Stimulated activated CD8-positive, alpha-beta memory T cell treated with anti-CD3 and anti-CD28 coated beads, Interleukin-2, amount 100 ng/mL, for 1 hour (primary cell): ENCODE measurements at places on chromosomes 7 and 10.

DNA sequence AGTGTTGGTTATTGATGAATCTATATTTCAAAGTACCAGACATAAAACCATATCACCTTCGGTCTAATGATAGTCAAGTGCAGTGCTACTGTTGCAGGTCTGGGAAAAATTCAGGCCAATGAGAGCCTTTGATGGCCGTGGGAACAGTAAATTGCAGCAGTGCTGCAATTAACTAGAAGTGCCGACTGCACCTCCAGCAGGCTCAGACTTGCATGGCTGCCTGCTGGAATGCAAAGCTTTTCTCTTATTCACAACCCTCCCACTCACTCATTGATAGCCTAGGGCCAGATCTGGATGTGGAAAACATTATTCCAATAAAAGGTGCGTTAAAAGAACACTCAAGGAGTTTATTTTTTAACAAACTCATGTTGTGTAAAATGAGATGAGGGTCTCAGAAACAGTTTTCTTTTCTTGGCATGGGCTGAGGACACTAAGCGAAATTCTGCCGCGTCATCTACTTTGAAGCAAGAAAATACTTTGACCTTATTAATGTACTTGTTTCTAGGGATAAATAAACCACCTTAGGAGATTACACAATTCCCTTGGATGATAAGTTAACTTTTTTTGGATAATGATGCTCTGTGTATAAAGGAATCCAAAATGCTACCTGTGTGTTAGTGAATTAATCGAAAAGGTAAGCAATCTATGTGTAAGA, 17.1 kb downstream of the PLXDC2 start:
- DNase-seq = no peak

- DNase-seq = no peak
Measured at GRCh38 chr10:9709849-9710248, 1307.8 kb upstream of the CELF2 start.

DNA sequence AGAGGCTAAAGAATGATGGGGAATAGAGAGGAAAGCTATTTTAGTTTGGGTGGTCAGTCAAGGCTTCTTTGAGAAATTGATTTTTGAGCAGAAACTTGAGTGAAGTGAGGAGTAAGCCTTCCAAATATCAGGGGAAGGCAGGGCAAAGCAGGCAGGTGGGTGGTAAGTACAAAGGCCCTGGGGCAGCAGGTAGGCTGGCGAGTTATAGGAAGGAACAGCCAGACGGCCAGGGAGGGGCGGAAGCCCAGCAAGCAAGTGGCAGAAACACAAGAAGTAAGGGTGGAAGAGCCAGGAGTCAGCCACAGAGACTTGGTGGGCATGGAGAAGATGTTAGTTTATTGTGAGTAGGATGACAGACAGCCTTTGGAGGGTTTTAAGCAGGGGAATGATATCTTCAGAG, 34.9 kb downstream of the VWA2 start:
- no peak for DNase-seq

- no peak for DNase-seq
Measured at GRCh38 chr7:85471740-85472139, 284.9 kb upstream of the SEMA3D start.

DNA sequence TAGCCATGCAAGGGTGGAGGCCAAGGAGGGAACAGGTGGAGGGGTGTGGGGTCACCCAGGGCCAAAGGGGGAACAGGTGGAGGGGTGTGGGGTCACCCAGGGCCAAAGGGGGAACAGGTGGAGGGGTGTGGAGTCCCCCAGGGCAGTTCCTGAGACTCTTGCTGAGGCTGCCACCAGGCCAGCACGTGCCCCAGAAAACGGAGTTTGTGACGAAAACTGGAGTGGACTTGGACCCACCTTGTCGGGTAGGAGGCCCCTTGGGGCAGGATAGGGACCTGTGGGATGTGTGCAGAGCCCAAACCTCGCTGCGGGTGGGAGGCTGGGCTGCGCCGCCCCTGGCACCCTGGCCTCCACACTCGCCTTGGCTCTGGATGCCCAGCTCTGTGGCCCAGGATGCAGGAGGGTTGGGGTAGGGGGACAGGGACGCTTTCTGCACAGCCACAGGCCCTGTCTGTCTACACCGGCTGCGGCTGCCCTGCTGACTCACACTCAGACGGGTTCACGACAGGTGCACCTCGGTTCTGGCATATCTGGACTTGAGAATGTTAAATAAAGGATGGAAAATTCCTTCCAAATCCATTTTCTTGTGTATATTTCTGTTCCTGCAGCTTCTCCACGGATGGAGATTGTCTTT, 562 bp upstream of the ADGRA1 start:
- no peak for DNase-seq

- DNase-seq = no peak
Measured at GRCh38 chr7:38669965-38670520, 38.9 kb upstream of the AMPH start.

GRCh38 chr7:128792471-128793180, 858 bp downstream of the CCDC136 start:
- DNase-seq = no peak

- DNase-seq = no peak
Measured at GRCh38 chr10:125038637-125039036, 96.7 kb downstream of the ZRANB1 start.

DNA sequence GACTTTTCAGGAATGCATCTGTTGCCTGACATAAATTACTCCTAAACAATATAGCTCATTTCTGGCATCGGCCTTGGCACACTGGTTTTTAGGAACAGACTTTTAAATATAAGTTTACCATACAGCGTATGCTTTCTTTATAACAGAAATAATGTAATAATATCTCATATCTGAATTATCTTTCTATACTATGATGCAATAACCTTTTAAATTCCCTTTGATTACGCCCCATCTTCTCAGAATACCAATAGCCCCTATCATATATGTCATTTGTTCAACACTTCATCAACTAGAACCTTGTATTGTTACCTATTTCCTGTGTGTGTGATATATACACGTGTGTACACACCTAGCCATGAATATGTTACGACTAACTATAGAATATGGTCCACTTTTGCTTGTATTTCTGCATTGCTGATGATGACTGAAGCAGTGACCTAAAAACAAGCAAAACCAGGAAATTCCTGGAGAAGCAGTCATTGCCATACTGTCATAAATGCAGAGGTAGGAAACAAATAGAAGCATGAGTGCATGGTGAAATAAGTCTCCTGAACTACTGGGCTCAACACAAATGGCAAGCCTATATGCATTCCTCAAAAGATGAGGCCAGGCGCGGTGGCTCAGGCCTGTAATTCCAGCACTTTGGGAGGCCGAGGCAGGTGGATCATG, 618.4 kb upstream of the NRP1 start:
- no peak for DNase-seq

DNA sequence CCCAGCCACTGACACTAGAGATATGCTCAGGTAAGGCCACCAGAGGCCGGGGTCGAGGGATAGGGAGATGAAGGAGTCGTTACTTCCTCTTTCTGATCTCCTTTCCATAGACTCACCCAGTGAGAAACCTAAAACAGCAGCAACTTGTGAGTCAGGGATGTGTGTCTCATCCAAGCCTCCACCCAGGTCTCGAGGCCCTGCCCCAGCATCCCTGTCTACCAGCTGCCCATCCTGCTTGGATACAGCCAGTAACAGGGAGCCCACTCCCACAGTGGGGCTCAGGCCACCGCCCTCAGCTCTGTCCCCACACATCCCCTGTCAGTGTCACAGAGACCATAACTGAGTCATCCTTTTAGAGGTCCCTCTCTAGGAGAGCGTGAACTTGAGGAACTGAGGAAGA, 49.6 kb upstream of the CHST15 start:
- DNase-seq = no peak

- DNase-seq = no peak
Measured at GRCh38 chr10:69684020-69684980, 54.3 kb downstream of the FAM241B start.

DNA sequence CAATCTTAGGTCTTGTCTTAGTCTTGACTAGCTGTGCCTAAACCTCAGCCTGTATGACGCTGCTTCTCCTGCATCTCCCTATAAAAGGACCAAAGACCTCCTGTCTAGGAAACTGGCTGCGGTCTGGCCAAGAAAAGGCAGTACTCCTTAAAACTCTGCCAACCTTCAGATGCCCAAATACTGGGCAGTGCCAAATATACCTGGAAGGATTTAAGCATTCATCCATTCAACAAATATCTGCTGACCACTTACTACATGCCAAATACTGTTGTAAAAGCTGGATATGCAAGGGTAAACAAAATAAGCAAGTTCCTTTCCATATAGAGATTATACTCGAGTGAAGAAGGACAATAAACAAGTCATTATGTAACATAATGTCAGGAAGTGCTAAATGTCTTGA, 135.8 kb downstream of the HBP1 start:
- DNase-seq = no peak

GRCh38 chr7:23445326-23445725, 25.0 kb downstream of the IGF2BP3 start:
- DNase-seq = no peak

- no peak for DNase-seq
Measured at GRCh38 chr7:26423436-26423835, 131.8 kb downstream of the SNX10 start.

DNA sequence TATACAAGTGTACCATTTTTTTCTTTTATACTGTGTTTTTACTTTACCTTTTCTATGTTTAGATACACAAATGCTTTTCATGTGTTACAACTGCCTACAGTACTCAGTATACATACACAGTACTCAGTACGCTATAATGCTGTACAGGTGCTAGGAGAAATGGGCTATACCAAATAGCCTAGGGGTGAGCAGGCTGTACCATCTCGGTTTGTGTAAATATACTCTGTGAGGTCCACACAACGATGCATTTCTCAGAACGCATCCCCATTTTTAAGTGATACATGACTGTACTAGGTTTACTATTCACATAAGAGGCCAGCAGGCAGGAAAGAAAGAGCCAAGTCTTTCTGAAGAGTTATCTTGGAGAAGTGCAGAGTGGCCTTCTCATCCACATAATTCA, 426.4 kb upstream of the MTPN start:
- DNase-seq = no peak

DNA sequence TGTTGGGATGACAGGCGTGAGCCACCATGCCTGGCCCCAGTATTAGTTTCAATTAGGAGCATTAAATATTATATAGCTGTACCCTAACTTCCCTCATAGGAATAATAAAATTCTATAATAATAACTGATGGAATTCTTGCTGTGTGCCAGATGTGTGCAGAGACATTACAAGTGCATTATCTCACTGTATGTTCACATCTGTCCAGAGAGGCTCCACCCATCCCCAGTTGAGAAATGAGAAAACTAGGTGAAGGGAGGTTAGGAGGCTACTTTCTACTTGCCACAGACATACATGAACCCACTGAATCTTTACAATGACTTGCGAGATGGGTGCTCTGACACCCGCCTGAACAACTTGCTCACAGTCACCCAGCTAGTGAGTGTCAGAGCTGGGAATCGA, 3.2 kb downstream of the GALNT17 start:
- DNase-seq = no peak

DNA sequence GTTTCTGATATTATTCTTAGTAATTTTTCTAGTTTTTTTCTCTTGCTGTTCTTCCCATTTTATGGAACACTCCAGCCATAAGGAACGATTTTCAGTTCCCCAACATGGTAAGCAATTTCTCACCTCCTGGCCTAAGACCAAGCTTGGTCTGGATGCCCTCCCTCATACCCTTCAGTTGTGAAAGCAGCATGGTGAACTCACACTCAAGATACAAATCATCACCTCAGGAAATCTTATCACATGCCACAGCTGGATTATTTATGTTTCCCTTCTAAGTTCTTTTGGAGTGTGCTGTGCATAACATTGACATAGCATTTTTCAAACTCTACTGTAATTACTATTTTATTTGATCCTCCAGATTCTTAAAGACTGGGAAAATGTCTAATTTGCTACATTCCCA, 216.6 kb downstream of the AGMO start:
- no peak for DNase-seq

DNA sequence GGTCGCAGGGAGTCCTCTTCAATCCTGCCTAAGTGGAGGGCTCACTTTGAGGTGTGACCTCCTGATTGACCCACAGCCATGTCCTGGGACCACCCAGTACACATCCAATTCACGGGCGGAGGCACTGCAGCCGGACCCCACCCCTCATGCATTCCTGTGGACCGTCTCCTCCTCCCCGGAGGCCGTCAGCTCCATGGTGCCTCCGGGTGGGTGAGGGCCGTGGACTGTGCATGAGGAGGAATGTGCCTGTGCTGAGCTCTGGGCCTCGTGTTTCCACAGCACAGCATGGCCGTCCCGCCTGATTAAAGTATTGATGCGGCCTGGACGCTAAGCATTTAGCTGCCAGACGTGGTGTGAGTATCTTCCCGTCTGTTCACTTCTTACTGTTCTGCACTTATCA, 52.8 kb downstream of the CFAP46 start:
- no peak for DNase-seq

DNA sequence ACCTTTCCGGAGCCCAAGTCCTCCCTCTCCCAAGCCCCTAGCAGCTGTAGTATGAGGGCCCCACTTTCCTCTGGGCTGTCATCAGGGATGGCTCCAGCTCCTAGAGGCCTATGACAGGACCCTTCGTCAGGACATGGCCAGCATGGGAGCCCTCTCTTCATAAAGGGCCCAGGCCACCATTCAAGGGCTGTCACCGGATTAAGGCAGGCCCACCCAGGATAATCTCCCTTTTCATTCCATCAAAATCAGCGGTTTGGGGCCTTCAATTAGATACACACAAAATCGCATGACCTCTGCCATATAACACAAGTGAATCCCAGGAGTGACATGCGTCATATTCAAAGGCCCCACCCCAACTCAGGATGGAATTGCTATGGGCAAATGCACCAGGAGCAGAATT, 12.2 kb upstream of the GDF10 start:
- DNase-seq = no peak

GRCh38 chr7:96837593-96837992, 127.9 kb upstream of the SEM1 start:
- no peak for DNase-seq

DNA sequence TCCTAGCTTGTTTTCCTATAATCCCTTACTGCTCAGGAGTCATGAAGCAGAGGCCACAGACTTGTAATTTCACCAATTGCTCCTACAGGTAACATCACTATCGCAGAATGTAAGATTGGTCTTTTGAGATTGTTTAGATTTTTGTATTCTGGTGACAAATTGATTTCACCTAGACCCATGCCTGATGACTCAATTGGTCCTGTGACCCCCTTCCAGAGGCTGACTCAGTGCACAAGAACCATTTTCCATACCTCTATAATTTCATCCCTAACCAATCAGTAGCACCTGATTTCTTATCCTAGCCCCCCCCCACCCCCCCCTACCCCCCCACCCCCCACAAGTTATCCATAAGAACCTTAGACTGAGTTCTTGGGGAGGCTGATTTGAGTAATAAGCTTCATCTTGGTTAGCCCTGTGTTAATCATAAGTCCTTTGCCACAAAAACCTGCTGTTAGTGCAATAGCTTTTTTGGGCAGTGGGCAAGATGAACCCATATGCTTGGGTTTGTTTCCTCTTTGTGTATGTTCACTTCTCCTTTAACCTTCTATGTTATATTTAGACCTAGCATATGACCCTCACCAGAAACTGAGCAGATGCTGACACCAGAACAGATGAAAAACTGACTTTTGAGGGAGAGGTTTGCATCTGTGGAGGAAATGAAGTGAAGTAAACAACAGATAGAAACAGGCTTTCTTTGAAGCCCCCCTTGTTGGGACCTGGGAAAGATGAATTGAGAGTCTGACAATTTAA, 187.1 kb downstream of the KIF20B start:
- no peak for DNase-seq

- DNase-seq = no peak
Measured at GRCh38 chr7:101817471-101818286, at the start of gene CUX1. Gene CUX1, plus strand, starts transcription at chr7:101817626. Its CDS starts 14 bp downstream, at chr7:101817640.

GRCh38 chr7:142956951-142957623, 5.1 kb downstream of the KEL start:
- no peak for DNase-seq
